ENCODE measurements at places on chromosomes 16 and 17.

DNA sequence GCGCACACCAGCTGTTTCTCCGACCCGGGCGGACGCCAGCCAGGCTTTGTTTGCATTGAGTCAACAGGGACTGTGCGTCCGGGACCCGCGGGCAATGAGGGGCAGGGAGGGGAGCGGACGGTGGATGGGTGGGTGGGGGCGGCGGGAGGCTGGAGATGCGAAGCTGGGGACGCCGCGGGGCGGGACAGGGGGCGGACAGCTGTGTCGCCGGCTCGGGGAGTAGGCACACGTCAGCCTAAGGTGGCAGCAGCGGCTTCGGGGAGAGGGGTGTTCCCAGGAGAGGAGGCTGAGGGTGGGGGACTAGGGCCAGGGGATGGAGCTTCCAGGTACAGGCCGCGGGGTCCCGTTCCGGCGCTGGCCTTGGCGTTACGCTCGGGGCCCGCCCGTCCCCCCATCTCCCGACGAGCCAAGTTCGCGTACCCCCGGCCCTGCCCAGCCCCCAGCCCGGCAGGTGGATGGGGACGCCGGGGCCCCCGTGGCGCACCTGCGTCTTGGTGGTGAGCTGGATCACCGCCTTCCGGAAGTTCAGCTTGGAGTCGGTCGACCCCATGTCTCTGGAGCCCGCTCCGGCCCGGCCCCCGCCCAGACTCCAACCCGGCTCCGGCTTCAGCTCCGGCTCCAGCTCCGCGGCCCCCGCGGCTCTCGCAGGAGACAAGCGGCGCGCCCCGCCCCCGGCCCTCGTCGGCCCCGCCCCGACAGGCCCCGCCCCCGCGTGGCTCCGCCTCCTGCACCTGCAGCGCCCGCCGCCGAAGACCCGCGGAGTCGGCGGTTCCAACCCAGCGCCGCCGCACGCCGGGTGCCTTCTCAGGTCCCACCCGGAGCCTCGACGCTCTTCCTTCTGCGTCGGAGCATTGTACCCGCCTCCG, at the start of gene HID1:
HID1 (minus strand) TSS at position 653 of the 866 bp plus-strand sequence; CDS start at position 550, 103 bp downstream.
- no peak for DNase-seq

- DNase-seq = no peak
Observed at GRCh38 chr16:3023415-3023668, 400 bp downstream of the HCFC1R1 start.

- no peak for DNase-seq
Observed at GRCh38 chr17:31002047-31002446, 31.2 kb downstream of the RNF135 start.

DNA sequence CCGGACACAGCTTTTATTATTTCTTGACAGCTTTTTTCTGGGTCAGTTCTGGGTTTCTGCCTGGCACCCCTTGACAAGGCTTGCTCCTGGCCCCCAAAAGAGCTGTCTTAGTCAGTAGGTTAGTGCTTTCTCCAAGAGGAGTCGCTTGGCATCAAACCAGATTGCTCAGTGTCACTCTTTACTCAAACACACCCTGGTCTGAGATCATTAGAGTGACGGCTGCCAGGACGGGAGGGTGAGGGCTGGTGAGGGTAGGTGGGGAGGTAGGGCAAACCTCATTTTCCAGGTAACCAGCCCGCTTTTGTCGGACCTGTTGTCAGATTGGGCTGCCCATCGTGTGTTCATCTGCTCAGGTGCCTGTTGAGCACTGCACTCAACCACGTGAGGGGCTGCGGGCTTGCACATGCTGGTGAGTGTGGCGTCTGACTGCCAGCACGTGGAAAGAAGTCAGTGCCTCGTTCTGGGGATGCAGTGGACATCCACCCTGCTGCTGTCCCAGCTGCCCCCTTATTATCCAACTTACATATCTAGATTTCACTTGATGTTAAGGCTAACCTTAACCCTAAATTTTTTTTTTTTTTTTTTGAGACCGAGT, 12.4 kb downstream of the TMEM94 start:
- DNase-seq = no peak

DNA sequence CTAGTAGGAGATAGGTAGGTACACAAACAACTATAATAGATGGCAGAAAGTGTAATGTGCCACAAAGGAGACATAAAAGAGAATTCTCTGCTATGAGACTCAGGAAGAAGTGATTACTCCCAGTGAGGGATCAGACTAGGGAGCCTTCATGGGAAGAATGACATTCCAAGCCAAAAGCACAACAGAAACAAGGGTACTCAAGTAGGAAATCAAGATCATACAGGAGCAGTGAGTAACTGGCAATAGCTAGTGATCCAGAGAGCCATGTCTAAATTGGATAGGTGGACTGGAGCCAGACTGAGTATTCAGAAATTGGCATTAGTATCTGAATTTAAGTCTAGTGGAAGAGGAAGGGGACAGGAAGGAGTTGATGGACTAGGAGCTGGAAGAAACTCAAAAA, 10.7 kb downstream of the RFFL start:
- DNase-seq = peak; percentile 51

GRCh38 chr17:36879027-36879426, 58.2 kb upstream of the LHX1 start:
- no peak for DNase-seq

DNA sequence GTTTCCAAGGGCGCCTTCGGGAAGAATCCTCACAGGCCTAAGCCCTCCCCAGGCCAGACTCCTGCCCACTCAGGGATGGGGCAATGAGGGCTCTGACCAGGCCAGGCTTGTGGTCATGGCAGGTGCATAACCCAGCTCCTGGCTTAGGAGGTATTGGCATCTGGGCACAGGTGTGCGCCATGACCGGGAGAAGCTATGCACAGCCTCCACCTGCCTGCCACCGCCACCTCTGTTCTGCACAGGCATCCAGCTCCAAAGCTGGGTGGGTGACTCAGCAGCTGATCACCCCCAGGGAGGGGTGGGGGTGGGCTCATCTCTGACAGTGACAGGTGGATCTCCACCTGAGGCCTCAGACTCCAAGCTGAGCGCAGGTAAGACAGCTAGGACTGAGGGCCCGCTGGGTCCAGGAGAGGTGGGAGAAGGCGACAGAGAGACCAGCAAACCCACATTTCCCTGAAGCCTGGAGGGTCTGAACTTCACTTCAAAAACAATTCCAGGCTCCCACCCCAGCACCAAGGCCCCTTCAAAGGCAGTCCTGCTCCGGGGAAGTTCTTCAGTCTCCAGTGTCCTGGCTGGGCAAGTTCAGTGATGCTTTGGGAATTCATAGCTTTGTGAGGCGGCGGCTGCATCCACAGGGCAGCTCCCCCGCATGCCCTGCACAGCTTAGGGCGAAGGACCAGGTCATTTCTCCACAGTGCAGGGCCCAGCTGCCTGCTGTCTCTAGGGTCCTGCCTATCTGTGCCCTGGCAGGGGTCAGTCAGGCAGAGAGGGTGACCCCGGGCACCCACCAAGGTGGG, 121.6 kb upstream of the SMURF2 start:
- no peak for DNase-seq

GRCh38 chr17:50686494-50687199, 21.1 kb downstream of the ANKRD40 start:
- DNase-seq = peak; percentile 52

DNA sequence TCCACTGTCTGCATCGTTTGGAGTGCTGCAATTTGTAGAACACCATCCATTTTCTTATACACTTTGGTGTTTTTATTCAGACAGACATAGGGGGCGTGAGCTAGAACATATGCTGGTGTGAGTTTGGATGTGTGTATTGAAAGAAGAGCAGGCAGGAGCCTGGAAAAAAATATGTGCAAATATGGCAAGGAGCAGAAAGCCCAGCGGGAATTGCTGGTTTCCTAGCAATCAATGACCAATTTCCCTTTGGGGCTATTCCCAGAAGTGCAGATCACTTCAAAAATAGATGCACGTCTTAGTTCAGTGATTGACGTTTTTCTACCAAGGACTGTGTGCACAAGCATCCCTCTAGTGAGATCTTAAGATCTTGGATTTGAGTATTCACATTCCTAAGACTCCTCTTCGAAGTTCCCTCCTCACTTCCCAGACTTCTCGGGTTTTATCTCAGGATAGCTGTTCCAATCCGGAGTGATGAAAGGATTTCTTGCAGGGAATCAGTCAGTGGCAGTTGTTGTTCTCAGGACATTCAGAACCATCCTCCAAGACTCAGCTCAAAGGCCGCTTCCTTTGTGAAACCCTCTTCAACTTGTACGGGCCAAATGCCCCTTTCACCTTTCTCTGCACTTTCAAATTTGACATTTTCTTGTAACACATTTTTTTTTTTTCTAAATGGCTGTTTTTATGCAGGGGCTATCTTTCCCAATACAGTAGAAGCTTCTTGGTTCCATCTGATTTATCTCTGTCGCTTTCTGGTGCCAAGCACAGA, 268.7 kb upstream of the ASIC2 start:
- no peak for DNase-seq

GRCh38 chr17:57104461-57105175, 19.6 kb downstream of the AKAP1 start:
- DNase-seq = no peak

DNA sequence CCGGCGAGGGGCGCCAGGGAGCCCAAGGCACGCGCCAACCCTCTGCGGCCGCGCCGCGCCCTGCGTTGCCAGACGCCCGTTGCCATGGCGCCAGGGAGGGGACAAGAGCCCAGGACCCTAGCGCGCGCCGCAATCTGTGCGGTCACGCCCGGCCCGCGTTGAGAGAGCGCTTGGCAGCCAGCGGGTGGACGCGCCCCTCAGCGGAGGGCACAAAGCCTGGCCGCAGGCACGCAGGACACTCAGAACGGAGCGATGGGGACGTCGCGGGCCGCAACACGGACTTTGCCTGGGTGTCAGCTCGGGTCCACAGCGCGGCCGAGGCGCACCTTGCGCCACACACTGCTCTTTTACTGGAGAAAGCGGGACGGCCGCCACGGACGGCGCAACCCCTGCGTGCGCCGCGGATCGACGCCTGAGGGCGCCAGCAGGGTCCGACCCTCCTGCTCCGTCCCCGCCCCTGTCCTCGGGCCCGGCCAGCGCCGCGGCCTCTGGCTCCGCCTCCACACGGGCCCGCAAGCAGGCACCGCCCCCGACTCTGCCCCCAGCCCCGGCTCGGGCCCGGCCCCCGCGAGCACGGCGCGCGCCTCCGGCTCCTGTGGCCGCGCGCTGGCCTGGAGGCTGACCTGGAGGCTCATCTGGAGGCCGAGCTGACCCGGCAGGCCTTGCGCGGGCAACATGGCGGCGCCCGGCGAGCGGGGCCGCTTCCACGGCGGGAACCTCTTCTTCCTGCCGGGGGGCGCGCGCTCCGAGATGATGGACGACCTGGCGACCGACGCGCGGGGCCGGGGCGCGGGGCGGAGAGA, at the start of gene GFER:
GFER (plus strand) TSS at position 650 of the 803 bp plus-strand sequence; CDS start at position 676, 26 bp downstream.
- no peak for DNase-seq

GRCh38 chr16:49932434-49932833, 76.5 kb upstream of the ZNF423 start:
- no peak for DNase-seq

DNA sequence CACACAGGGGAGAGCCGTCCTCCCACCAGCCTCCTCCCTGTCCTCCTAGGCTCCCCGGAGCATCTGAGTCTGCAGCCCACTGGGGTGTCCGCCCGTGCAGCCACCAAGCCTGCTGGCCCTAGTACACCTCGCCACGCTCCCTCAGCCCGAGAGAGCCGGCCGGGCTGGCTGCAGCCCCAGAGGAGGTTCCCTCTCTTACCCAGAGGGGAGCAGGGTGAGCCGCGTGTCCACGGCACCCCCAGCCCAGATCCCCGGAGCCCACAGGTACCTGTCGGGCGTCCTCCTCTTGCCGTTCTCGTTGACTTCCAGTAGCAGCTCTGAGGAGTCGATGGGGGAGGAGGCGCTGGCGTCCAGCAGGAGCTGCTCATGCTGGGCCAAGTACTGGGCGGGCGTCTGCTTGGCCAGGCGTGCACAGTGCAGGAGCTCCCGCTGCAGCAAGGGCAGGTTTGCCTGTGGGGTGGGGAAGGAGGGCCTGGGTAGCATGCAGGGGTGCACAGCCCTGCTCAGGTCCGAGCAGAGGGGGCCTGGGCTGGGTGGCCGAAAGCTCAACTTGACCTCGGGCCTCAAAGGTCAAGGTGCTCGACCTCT, 19.3 kb upstream of the PABPN1L start:
- no peak for DNase-seq

DNA sequence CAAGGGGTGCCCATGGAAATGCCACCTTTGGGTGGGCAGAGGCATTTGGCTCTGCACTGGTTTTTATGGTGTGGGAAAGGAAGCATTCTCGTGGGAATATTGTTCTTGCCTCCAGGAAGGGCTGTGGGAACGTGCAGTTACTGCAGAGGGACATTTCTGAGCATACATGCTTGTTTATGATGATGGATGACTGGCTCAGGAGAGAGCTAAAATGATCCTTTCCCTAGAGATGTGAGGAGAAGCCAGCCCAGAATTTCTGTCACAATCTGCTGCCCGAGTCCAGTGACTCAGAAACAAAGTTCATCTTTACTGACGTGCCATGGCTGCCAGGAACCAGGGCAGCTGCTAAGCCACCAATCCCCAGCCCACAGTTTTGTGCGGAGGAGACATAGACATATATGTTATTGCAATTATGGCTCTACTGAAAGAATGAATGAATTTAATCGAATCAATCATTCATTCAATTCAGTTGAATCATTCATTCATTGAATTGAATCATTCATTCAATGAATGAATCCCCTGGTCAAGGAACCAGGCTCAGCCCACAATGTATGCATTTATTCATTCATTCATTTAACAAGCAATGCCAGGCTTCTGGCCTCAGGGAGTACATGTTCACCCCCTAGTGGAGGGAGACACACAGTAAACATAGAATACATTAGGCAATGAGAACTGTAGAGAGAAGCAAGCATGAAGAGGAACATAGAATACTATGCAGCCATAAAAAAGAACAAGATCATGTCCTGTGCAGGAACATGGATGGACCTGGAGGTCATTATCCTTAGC, 414.4 kb upstream of the HSBP1 start:
- no peak for DNase-seq

GRCh38 chr17:83192161-83192788, 112.9 kb downstream of the METRNL start:
- DNase-seq = no peak

- DNase-seq = no peak
Observed at GRCh38 chr17:33297643-33298042, 4.5 kb upstream of the ASIC2 start.

DNA sequence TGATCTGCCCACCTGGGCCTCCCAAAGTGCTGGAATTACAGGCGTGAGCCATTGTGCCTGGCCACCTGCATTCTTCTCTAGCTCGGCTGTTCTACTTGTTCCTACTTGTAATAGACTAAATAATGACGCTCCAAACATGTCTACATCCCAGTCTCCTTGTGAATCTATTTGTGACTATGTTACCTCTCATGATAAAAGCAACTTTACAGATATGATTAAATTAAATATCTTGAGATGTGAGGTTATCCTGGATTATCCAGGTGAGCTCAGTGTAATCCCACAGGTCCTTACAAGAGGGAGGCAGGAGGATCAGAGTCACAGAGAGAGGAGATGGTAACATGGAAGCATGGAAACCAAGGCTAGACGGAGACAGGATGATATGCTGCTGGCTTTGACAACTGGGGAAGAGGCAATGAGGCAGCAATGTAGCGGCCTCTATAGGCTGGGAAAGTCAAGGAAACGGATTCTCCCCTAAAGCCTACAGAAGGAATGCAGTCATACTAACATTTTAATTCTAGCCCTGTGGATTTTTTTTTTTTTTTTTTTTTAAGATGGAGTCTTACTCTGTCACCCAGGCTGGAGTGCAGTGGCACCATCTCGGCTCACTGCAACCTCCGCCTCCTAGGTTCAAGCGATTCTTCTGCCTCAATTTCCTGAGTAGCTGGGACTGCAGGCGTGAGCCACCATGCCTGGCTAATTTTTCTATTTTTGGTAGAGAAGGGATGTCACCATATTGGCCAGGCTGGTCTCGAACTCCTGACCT, 5.0 kb upstream of the LASP1 start:
- DNase-seq = no peak
